Stimulated activated CD4-positive, alpha-beta T cell treated with anti-CD3 and anti-CD28 coated beads, Interleukin-1b, Interleukin-23, amount 100 ng/mL, for 4 hours (primary cell): ENCODE measurements at places on chromosomes 1 and 21.

DNA sequence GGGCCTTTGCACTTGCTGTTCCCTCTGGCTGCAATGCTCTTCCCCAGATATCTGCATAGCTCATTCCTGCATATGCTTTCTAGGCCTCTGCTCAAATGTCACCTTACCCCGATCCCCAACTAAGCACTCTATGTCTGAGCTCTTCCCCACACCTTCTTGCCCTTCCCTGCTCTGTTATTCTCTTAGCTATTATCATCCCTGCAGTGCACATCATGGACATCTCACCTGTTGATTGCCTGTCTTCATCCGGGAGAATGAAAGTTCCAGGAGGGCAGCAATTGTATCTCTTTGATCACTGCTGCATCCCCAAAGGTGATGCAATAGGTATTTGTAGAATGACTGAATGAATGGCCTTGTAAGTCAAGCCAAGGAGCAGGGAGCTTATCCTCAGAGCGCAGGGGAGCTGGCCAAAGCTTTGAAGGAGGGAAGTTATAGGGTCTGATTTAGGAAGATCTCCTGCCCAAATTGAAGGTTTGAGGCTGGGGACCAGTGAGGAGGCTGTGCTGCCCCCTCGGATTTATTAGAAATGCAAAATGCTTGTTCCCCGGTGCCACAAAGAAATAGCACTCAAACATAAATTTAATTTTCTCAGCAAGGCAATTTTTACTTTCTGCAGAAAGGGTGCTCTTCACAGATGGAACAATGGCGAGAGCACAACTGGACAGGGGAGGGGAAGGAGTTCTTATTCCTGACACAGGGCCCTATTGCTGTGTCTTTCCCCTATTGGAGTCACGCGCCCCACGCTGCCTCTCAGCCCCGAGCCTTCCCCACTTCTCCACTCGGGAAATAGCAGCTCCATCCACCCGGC is 631.1 kb downstream of the MATN1 start:
- DNase-seq = no peak

GRCh38 chr1:48858200-48858920 is 81.7 kb upstream of the BEND5 start:
- DNase-seq = no peak

DNA sequence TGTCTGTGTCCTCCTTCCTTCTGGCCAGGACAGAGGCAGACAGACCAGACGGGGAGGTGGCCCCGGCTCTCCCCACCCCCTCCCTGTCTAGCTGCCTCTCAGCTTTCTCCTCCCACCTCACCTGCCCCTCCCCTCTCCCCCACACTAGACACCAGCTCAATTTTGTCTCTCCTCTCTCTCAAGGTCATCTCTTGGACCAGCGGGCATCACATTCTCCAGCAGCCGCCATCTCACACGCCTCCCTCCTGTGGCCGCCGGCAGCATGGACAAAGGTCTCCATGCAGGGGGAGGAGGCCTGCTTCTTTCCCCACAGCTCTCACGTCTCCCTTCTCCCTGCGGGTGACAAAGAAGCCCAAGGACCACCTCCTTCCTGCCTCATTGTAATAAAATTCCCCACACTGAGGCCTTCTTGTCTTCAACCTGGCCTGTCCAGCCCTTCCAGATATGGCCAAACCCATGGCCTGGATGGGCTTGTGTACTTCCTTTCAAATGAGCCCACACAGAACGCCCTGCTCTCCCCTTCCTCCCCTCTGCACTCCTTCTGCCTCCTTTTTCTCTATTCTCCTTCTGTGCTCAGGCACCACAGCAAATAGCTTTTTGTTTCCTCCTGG is 14.6 kb downstream of the OPTC start:
- DNase-seq = no peak

DNA sequence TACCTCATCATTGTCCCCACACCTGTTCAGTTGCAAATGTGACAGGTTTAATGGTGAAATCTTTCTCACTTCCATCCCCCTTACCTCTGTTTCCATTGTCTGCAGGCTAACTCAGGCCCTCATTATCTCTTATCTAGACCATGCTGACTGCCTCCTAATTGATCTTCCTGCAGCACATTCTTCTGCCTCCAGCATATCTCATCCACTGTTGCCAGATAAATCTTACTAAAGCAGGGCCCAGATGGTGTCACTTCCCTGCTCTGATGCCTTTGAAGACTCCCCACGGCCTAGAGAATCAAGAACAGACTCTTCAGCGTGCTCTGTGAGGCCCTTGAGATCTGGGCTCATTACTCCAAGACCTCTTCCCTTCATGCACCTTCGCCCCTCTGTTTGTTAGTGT is 230.1 kb downstream of the DUSP10 start:
- DNase-seq = no peak

DNA sequence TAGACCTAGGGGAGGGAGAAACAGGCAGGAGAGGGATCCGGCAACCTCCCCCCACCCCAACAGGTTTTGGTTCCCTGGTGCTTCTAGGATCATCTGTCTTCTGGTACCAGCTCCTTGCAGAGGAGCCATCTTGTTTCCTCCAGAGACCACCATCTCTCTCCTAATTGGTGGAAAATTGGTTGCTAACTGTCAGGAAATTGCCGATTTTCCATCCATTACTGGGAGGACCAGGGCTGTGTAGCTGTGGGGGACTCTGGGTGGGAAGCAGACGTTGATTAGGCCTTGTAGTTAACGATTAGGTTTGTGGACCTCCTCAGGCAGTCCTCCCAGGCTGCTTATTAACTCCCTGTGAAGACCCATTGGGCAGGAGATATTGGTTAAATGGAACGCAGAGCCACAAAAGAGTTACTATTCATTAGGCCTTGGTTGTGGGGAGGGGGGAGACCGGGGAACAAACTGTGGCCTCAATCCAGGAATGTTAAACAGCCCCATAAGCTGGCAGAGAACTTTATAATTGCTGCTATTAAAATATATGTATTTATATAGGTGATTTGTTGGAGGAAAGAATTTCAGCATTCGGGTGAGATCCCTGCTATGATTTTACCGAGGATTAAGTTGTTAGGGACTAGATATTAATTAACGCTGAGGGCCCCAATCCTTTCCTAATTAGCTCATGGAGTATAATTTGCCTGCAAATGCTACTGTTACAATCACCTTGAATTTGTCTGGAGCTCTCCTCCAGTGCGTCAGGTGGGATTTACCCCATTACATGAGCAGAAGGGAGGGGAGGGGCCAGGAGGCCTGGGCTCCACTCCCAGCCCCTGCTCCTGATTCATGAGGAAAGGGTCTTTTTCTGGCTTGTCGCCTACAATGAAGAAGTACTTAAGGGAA is 61.2 kb upstream of the TRABD2B start:
- DNase-seq = no peak

GRCh38 chr1:76595024-76595423 is 272.3 kb upstream of the ST6GALNAC5 start:
- DNase-seq = no peak

DNA sequence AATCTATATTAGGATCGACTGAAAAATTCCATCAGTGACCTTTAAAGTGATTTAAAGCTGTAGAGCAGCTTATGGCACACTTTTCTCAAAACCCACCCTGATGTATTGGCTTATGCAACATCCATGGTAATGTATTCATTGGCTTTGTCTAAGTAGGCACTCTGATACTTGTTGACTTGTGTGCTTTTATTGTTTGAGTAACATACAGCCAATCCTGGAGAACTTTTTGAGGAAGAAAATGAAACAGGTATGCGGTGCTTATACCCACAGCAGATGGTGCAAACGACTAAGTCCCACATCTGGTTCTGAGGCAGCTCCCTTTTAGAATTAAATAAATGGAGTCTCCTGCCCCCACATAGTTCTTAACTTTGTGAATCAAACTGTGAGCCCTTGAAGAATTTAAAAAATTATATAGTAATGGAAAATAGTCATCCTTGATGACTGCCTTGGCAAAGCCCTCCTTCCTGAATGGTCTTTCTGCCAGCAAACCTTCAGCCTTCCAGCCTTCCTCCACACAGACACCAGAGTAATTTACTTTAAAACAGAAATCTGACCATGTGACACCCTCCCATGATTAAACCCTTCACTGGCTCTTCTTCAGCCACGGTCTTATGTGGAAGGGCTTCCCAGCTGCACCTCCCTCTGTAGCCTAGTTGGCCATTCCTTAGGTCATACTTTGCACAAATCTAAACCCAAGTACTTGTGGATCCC is 116.0 kb downstream of the BCAR3 start:
- DNase-seq = no peak
